ENCODE measurements at places on chromosomes 11 and 22.

GRCh38 chr11:102886999-102887398 is 12.2 kb upstream of the MMP12 start:
- no peak for DNase-seq

GRCh38 chr11:113675003-113675561 is 31.0 kb downstream of the TMPRSS5 start:
- DNase-seq: no peak

GRCh38 chr22:50561401-50562358 is 1.0 kb downstream of the SYCE3 start:
- DNase-seq: no peak

- DNase-seq: peak; percentile 72
Observed at GRCh38 chr22:23781511-23782183, 5.1 kb upstream of the SMARCB1 start.

DNA sequence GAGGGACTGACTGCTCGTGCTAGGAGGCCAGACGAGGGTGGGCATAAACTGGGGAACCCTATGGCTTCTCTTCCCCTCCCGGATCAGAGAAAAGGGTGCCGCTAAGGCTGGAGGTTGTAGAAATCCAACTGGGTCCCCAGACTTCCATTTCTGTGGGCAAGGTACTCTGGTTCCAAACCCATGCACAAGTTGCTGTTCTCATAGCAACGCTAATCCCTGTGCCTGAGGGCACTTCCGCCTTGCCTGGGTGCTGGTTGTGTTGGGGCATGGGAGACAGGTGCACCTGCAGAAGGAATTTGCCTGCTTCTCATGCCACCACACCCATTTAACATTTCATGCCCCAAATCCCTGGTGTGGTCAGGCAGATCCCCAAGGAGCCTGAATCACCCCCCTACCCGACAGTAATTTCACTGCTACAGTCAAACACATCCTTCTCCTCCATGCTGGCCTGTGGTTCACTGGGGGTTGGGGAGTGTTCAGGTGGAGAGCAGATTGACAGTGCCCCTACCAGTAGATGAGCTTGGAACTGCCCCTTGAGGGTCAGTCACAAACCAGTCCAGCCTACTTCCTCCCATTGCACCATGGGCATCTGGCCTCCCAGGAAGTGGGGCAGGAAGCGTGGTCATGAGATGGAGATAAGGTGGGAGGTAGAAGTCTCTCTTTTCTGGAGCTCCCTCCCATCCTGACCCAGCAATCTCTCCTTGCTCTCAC is 1.2 kb downstream of the C2CD2L start:
- DNase-seq: peak; percentile 99

- no peak for DNase-seq
Observed at GRCh38 chr11:132177106-132177505, 806.7 kb downstream of the NTM start.

DNA sequence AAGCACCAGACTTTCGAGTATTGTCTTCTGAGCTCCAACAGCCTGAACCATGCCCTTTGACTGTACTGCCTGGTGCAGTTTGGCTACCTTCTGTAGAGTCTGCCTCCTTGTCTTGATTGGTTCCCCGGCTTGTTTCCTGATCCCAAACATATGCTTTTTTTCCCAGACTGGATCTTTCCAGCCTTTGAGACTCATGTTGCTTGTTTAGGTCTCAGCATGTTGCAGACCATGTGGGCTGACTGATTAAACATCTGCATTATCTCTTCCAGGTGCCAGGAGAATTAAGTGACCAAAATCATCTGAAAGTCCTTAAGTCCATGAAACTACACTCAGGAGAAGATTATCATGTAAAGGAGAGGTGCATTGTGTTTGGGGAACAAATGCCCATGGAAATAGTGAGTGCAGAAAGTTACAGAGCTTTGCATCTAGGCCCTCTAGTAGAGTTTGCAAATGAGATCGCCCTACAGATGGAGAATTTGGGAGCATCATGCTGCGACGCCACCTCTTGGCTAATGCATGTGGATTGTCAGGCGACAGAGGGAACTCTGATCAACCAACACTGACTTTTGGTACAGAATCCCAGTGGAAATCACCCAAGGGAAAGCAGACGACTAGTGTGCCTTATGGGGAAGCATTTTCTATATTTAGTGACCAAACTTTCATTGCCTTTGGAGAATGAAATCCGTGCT is 188.8 kb downstream of the BLID start:
- DNase-seq: no peak

DNA sequence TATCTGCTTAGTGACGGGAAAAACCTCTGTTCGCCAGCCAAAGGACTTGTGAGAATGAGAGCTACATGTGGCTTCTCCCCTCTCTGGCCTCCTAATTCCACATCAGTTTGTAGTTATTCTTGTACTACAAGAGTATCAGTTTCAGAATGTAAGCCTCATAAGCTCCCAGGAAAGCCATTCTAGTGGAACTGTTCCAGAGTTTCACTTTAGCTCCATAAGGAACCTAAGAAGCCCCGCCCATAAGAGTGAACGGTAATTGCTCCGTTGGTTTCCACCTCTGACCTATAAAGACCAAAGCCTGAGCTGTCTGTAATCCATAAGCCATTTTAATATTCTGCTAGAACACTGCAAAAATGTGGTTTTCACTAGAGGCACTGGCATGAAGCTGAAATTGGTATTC is 53.0 kb downstream of the SIK3 start:
- DNase-seq: no peak

- DNase-seq: no peak
Observed at GRCh38 chr11:115067900-115068530, 389.7 kb downstream of the NXPE2 start.

- no peak for DNase-seq
Observed at GRCh38 chr11:114125531-114125930, 66.0 kb downstream of the ZBTB16 start.

GRCh38 chr11:36822829-36823228 is 224.8 kb upstream of the RAG2 start:
- no peak for DNase-seq

DNA sequence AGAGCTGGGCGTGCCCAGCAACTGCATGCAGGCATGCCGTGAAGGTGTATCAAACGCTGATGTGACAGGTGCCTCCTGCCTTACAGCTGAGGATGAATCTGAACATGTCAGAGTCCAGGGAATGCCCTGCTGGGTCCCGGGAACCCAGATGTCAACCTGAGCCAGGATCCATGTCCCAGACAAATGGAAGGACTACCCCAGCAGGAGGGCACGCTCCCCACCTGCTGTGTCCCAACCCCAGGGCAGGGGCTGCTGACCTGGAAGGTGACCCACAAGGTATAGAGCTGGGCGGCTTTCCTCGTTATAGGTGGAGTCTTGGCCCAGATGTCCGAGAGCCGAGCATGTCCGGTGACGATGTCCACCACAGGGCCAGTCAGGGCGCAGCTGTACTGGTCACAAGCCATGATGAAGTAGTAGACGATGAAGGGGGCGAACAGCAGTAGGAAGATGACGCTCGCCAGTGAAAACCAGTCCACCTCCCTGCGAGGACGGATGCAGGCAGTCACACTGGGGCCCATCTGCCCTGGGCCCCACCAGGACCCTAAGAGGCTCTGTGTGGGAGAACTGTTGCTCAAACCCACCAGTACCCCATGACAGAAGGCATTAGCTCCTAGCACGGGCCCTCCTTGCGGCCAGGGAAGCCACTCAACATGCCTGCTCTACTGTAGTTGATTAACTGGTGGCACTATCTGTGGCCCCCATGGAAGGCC is 4.3 kb downstream of the DHCR7 start:
- DNase-seq: no peak

GRCh38 chr11:26319906-26320305 is 12.0 kb upstream of the ANO3 start:
- no peak for DNase-seq

DNA sequence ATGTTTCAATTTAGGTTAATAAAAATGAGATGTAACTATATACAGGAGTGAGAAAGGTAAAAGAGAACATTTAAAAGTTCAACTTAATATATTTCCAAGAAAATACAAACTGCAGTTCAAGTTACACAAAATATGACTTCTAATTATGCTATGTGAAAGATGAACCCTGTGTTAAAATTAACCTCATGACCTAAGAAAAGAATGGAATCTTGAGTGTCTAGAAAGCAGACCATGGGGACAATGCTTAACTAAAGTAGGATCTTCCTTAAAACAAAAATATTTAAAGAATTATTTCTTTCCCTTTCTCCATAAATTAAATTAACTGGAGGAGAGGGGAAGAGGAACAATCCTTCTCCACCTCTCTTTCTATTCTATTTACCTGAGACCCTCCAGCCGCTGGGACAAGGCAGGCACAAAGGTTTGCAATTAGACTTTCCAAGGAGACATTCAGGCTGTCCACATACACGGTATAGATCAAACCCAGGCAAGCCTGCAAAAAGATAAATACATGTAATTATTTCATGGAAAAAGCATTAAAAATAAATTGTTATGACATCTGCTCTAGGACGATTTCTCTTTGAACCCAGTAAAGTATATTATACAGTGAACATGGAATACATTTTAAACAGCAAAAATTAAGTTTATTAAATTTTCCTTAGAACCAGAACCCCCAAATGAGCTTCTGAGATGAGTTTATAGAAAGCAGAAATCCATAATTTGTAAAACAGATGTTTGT is 264.5 kb downstream of the SBF2 start:
- no peak for DNase-seq

All from PC-9 (cell line).